Progenitor cell of endocrine pancreas (in vitro differentiated cells): ENCODE measurements at places on chromosomes 16 and 17.

- DNase-seq, result no peak
These were observed 724.8 kb downstream of the CDH11 start for GRCh38 chr16:64397042-64397441.

- no peak for DNase-seq
These were observed 3.6 kb upstream of the USP7 start for GRCh38 chr16:8967132-8967821.

DNA sequence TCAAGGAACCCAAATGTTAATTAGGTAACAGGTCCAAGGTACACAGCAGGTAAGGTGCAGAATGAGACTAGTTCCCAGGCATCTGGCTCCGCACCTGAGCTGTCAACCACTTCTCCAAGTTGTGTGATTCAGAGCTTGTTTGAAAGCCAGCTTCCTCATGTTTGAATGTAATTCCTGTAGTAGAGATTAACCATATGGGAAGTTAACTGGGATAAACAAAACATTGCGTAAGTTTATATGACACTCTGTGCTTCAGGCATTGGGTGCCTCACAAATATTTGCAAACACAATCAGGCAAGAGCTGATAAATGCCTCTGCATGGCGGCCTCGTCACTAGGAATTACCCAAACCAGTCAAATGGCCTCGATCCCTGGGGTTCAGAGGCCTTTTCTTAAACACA lies 27.9 kb upstream of the CPHXL start:
- DNase-seq, result no peak

DNA sequence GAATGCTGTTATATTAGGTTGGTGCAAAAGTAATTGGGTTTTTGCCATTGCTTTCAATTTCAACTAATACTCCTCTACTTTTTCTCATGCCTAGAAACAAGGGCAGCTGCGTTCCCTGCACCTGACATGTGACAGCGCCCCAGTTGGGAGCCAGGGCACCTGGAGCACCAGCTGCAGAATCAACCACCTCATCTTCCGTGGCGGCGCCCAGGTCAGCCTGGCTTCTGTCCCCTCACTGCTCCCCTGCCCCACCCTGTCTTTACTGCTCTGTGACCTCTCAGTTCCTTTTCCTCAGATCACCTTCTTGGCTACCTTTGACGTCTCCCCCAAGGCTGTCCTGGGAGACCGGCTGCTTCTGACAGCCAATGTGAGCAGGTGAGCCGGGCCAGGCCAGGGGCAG lies 16.4 kb upstream of the ITGAD start:
- no peak for DNase-seq

DNA sequence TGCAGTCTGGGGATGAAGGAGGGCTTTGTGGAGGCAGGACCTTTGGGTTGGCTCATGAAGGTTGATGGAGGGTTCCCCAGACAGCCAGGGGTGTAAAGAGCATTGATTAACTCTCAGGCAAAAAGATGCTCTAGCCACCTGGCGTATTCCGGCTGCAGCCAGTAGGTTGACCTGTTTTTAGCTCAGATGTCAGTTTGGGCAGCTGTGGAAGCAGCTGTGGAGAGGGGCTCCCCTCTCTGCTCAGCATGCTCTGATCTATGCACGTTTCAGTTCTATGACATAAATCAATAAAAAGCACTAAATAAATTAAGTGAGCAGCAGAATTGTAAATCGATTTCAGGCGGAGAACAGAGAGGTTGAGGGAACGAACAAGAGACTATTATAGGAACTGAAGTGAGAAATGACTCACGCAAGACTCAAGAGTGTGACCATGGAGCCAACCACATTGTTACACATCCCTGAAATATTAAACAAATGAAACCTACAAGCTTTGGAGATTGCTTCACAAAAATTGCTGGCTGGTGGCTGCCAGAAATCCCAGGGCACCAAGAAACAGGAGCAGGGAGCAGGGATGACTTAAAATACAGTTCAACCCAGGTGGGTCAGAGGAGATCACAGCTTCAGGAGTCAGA lies 111.9 kb downstream of the GSG1L start:
- DNase-seq, result no peak

DNA sequence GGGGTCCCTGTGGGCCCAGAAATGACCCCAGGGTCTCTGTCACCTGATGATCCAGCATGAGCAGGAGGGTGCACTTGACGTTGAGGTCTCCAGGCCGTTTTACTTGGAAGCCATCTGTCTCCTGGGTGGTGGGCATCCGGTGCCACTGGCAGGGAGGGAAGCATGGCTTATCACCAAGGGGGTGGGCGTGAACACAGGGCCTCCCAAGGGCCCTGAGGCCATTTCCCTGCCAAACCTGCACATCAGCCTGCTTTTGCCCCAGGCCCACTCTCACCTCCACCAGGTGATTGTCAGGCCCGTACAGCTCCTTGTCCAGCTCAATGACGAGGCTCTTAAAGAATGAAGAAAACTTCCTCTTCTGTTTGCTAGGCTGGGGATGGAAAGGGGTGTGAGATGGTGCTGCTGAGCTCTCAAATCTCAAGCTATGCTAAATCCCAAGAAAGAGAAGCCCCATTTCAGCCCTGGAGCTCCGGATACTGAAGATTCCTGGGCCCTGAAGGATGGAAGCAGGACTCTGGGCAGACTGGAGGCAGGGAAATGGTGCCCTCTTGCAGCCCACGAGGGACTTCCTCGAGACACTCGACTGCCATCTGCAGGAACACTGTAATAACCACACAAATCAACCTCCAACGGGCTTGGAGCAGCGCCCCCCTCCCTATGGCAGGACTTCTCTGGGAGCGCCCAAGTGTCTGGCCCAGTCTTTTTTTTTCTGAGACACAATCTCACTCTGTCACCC lies 7.1 kb upstream of the FTSJ3 start:
- DNase-seq, result no peak

GRCh38 chr16:70706948-70707465 lies 21.2 kb upstream of the MTSS2 start:
- no peak for DNase-seq

- no peak for DNase-seq
These were observed 63.7 kb upstream of the AMZ2 start for GRCh38 chr17:68184141-68184571.

DNA sequence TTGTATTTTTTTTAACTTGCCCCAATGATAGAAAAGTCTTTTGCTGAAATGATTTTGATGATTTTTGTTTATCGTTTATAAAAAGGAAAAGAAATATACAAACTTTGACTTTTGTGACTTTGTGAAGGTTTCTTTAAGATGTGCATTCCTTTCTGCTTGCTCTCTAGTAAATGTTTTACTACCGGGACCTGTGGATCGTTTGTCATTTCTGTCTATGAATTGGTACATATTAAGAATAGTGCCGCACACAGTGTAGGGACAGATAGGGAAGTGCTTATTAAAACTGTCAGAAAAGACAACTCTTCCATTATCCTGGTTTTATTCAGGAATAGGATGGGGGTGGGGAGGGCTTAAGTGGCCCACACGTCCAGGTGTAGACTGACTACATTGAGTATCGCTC lies 8.1 kb upstream of the PSMC5 start:
- DNase-seq, result no peak

- DNase-seq, result no peak
These were observed 681.4 kb downstream of the CDH11 start for GRCh38 chr16:64440421-64440831.

DNA sequence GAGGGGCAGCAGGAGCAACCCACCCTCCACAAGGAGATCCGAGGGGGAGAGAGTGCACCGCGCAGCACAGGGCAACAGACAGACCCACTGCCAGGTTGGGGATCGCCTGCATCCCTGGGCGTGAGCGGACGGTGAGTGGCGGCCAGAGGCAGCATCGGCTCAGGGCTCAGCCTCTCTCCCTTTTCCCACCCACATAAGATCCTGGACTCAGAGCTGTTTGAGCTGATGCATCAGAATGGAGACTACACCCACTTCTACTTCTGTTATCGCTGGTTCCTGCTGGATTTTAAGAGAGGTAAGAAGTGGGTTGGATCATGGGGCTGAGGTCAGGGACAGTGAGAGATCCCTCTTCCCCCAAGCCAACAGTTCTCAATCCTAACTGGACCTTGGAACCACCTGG lies 23.2 kb downstream of the MNT start:
- DNase-seq, result no peak

- no peak for DNase-seq
These were observed 3.6 kb upstream of the ITGA3 start for GRCh38 chr17:50052241-50052796.

GRCh38 chr16:81879625-81880024 lies 100.5 kb downstream of the PLCG2 start:
- DNase-seq, result no peak

GRCh38 chr17:13634021-13634420 lies 32.3 kb upstream of the HS3ST3A1 start:
- no peak for DNase-seq

DNA sequence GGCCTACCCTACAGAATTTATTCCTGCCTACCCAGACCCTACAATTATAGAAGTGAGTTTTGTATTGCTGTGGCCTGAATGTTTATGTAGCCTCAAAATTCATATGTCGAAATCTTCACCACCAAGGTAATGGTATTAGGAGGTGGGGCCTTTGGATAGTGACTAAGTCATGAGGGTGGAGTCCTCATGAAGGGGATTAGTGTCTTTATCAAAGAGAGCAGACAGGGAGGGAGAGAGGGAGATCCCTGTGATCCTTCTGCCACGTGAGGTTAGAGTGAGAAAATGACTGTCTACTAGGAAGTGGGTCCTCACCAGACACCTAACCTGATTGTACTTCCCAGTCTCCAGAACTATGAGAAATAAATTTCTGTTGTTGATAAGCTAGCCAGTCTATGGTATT lies 981 bp upstream of the DUXB start:
- DNase-seq, result no peak

- DNase-seq, result no peak
These were observed 202.4 kb downstream of the AXIN2 start for GRCh38 chr17:65359016-65359415.

GRCh38 chr16:56318827-56319140 lies 106.6 kb downstream of the AMFR start:
- no peak for DNase-seq

DNA sequence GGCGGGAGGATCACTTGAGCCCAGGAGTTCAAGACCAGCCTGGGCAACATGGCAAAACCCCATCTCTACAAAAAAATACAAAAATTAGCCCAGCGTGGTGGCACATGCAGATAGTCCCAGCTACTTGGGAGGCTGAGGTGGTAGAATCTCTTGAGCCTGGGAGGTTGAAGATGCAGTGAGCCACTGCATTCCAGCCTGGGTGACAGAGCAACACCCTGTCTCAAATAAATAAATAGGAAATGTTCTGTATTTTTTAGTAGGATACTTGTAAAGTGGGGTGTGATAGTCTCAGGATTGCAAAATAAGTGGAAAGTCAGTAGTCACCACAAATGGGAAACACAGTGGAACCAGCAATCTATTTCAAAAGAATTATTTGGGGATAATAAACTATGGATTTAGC lies 4.0 kb downstream of the RSPRY1 start:
- no peak for DNase-seq

DNA sequence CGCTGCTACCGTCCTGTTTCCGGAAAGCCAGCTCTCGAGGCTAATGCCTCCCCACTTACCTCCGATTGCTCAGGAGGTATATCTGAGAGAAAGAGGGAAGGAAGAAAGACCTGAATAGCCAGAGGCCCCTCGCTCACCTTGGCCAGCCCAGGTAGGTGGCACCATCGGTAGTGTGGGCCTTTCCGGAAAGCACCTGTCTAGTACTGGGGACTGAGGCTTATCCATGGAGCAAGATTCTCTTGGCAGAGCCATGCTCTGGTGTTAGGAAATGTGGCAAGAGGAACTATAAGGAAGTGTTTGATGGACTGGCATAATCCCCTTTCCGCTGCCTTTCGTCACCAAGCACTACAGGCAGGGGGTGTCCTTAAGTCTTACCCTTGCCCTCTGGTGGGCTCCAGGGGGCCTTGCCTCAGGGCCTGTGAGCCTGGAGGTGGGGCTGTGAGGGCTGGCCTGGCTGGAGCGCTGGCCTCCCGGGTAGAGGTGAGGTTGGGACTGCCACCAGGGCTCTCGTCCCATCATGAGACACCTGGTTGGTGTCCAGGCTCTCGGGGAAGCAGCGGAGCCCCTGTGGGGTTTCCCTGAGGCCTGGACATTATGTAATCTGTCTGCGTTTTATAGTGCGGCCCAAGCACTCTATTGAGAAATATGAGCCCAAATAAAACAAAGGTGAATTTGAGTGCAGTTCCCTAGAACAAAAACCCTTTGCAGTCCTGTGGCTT lies 2.9 kb downstream of the CMIP start:
- no peak for DNase-seq

DNA sequence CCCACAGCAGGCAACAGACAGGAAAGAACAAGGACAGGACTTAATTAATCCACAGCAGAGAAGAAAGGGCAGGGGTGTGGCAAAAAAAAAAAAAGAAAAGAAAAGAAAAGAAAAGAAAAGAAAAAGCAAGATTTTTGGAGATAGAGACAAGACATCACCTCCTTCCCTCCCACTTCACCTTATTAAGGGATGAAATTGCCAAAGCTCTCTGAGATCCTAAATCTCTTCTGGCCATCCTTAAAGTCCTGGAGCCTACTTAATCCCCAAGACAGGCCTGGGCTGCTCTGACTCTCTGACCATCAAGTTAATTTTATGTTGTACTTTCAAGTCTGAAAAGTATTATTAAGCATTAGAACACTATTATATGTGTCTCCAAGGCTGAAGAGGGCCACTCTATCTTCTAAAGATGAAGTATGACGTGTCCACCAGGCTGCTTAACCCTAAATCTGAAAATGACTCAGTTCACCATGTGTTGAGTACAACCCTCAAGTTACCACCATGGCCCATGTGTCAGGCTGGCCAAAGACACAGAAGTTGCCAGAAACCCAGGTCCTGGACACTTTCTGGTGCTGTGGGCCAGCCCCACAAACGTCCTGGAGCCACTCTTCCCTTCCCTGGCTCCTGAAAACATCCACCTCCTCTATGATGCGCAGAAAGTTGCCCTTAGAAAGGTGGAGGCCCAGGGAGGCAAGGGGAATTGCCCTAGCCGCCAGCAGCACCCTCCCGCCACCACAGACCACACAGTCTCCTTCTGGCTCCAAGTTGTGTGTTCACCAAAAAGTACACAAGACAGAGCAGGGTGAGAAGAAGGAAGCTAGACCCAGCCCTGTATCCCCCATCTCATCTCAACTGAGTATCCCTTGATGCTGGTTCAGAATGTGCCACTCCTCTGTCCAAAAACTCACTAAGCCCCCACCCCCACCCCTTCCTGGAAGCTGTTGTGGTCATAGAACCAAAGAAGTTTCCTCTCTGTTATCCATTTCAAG lies 2.7 kb downstream of the SOCS1 start:
- no peak for DNase-seq

DNA sequence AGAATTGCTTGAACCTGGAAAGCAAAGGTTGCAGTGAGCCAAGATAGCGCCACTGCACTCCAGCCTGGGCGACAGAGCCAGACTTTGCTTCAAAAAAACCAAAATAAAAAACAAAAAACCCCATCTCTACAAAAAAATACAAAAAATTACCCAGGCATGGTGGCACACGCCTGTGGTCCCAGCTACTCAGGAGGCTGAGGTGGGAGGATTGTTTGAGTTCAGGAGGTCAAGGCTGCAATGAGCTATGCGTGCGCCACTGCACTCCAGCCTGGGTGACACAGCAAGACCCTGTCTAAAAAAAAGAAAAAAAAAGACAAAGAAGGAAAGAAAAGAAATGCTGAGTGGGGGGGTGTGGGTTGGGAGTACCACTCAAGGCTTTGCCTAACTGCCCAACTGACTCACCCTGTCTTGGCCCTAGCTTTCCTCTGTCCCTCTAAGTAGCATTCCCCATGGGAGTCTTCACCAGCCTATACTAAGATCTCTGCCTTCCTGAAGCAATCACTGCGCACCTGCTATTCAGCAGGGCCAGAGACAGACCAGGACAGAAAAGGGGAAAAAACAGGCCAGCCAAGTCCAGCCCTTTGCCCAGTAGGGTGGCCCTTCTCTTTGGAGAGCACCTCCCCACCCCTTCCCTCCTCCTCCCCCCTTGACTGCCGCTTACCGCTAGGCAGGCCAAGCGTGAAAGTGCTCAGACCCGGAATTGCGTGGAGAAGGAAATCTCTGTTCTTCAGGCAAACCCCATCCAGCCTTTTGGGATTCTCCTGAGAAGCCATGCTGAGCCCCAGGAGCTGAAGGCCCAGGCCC lies 45.8 kb downstream of the RTN4RL1 start:
- no peak for DNase-seq
